ENCODE measurements at places on chromosomes 4 and X. TPM values are rescaled to one million over a fixed set of nuclear protein-coding genes. Genes with fewer than 3 reads are reported as not detected.

- DNase-seq: no peak
These were observed 8.7 kb downstream of the RXFP1 start for GRCh38 chr4:158530381-158530780.

The IRF2 gene
- polyA plus RNA-seq: 15.8 TPM

- DNase-seq: no peak
These were observed 73.4 kb downstream of the RELL1 start for GRCh38 chr4:37612811-37613210.

DNA sequence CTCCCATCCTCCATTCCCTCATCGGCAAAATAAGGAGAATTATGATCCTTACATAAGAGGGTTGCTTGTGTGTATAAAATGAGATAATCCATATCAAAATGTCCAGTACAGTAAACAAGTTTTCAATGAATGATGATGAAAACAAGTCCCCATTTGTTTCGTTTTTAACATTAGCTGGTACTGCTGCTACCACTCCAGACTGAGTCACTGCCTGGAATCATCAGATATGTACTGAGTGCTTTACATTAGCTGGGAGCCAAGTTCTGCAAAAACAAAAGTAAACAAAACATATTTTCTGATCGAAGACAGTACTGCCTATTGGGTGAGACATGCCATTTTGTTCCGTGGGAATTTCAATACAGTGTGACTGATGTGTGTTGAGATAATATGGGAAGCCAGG lies 123.2 kb upstream of the IGFBP7 start:
- DNase-seq: no peak

The UGT2B10 gene
- 0.26 TPM for polyA plus RNA-seq

The TMEM271 gene
- polyA plus RNA-seq: not detected

The TMEM47 gene
- polyA plus RNA-seq: 89.4 TPM

GRCh38 chrX:149512225-149512885 lies 7.2 kb upstream of the IDS start:
- peak; percentile 44 for DNase-seq

GRCh38 chrX:19370061-19370460 lies 26.3 kb downstream of the PDHA1 start:
- no peak for DNase-seq

DNA sequence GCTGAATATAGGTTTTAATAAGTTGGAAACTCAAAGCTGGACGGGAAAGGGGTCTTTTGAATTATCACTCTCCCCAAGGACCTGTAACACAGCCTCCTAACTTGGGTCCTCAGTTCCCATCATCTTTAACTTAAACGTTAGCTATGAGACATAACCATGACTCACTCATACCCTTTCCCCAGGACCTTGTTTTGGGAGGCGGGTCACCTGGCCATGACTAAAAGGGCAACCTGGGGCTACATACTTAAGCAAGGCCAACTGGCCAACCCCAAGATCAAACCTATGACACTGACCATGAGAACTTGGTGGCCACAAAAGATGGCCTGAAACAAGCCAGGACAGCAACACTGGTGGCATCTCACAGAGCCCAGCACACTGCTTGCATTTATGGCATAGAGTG lies 89.0 kb downstream of the SH3KBP1 start:
- DNase-seq: no peak

The CFP gene
- polyA plus RNA-seq: 1.6 TPM

- DNase-seq: no peak
These were observed 58.7 kb downstream of the SCFD2 start for GRCh38 chr4:53307210-53307609.

The CD38 gene
- polyA plus RNA-seq: 0.39 TPM

The PLP1 gene
- polyA plus RNA-seq: 68.3 TPM

The ELOVL6 gene
- 11.3 TPM for polyA plus RNA-seq

DNA sequence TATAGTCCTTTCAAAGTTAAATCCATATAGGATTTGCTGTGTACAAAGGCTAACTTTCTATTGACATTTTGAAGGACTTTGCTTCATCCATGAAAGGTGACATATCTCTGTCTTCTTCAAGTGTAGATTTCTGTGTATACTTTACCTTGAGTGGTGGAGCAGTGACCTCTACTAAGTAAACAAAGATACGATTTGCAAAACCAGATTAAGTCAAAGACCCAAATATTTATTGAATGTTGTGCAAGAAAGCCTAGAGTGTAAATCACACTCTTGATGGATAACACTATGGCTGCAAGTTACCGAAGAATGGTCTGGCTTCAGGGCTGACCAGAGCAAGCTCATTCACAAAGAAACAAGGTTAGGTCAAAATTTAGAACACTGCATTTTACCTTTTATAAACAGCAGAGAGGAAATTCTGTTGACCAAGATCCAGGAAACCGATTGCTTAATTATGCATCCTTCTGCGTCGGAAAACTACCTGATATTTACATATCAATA lies 5.4 kb upstream of the FGG start:
- no peak for DNase-seq

The RIBC1 gene
- 0.85 TPM for polyA plus RNA-seq

The MAOB gene
- polyA plus RNA-seq: 1.5 TPM

GRCh38 chr4:88043001-88043400 lies 35.6 kb downstream of the PKD2 start:
- peak; percentile 17 for DNase-seq

The SLC2A9 gene
- polyA plus RNA-seq: 2.6 TPM

- DNase-seq: no peak
These were observed 7.8 kb downstream of the ARAF start for GRCh38 chrX:47568656-47569295.

The JAKMIP1 gene
- not detected for polyA plus RNA-seq

The SMARCA5 gene
- 58.2 TPM for polyA plus RNA-seq

The FGF13 gene
- 79.0 TPM for polyA plus RNA-seq

DNA sequence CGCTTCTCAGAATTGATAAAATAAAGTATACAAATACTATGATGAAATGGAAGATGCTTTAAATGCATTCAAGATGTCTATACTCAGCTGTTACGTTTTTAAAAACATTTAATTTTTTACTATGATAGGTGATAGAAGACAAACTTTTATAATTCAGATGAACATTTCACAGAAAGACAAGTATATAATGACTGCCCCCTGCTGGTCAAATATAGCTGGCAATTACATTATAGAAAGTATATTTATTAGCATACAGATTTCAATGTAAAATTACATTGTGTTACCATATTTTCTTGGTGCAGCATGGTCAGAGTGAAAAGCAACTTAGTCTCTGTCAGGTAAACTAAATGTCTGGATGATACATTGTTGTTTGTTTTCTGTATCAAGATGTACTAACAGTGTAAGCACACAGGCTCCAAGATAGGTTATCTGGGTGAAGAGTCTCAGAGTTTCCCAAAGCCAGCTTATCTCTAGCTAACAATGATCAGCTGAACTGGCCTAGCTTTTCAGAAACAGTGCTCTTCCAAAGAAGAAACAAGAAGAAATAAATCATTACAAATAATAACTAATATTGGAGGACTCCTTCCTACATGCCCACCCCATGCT lies 54.1 kb downstream of the SRPX start:
- peak; percentile 32 for DNase-seq

DNA sequence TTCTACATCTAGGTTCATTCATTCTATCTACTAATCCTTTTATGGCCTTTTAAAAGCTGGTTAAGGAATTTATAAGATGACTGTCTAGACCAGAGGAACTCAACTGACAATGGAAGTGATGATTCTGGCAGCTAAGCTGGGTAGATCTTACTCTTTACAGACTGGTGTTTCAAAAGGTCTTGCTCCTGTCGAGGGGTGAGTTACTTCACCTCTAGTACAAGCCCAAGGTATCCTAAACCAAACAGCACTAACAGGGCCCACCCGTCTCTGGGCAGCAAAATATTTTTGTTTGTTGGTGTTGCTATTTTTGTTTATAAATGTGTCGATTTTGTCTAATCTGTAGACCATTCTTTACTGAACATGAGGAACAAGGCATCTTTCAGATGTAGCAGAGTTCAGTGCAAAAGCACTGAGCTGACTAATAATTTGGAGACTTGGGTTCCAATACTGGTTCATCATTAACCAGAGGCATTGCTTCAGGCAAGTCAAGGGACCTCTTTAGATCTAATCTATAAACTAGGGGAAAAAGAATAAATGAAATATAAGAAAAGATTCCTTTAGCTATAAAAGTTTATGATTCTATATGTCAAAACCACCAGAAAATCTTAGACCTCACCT lies 90.3 kb upstream of the FRG1 start:
- no peak for DNase-seq

- no peak for DNase-seq
These were observed 65.0 kb downstream of the COQ2 start for GRCh38 chr4:83219344-83220331.

The KCTD8 gene
- polyA plus RNA-seq: not detected

The RAI2 gene
- polyA plus RNA-seq: 9.2 TPM

- DNase-seq: no peak
These were observed 245.9 kb downstream of the MID1IP1 start for GRCh38 chrX:39047174-39047573.
